ENCODE measurements at places on chromosomes 1 and 21.

DNA sequence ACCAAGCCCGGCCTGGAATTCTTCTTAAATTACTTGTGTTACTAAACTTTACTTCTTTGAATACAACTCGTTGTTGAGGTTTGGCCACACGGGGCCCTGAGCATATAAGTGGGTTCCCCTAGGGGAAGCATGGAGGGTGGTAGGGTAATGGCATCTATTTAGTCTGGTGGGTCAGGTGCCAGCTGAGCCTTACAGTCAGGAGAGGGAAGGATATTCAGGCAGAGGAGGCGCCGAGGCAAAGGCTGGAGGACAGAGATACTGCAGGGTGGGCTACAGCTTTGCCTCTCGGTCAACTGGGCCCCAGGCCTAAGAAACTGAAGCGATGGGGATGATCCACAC is 424 bp upstream of the NECAP2 start:
- DNase-seq = no peak

GRCh38 chr1:153775458-153776327 is 486 bp downstream of the SLC27A3 start:
- peak; percentile 76 for DNase-seq

GRCh38 chr1:34319218-34319617 is 142.5 kb downstream of the C1orf94 start:
- DNase-seq = no peak

DNA sequence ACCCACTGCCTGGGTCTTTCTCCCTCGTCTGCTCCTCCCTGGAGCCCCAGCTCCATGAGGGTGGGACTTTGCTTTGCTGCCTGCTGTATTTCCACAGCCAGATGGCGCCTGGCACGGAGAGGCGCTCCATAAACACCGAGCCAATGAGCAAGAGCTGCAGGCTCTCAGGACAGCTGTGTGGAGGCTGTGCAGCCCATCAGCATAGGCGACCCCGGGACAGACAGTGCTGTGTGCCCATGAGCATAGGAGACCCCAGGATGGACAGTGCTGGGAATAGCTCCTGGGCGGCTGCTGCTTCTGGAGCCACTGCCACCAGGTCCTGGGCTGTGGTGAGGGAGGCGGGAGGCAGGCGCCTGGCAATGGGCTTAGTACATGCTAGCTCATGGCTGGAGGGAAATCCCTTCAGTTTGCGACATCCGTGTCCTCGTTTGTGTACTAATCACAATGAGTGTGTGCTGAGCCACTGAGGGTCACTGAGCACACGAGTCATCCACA is 29.2 kb downstream of the CEP104 start:
- no peak for DNase-seq

- peak; percentile 26 for DNase-seq
Measured at GRCh38 chr1:180926164-180926981, 13.7 kb downstream of the KIAA1614 start.

DNA sequence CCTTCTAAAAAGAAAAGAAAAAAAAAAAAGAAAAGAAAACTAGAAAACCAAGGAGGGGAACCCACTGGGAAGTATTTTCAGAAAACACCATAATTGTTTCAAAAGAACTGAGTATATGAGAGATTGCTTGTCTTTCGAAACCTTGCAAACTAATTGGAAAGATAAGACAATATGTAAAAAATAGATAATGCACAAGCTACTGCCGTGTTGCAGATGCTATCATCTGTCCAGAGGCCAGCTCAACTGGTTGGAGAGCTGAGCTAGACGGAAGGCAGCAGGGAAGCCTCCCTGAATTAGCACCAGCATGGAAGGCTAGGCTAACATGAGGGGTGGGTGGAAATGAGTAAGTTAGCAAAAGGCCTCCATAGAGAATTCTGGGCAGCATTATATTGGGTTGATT is 16.2 kb upstream of the CACHD1 start:
- DNase-seq = no peak

DNA sequence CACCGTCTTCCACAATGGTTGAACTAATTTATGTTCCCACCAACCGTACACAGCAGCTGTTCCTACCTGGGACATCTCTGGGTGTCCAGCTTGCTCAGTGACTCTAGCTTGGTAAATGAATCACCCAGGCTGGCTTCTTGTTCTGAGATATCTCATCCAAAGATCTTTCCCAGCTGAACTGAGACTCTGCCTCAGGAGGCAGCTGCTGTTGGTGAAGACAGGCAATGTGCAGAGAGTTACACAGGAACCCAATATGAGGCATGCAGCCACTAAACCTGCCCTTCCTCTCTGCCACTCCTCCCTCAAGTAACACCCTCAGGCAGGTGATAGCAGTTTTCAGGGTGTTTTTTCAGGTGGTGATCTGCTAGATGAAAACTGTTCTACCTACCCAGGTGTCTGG is 14.0 kb upstream of the FOXO6 start:
- no peak for DNase-seq

DNA sequence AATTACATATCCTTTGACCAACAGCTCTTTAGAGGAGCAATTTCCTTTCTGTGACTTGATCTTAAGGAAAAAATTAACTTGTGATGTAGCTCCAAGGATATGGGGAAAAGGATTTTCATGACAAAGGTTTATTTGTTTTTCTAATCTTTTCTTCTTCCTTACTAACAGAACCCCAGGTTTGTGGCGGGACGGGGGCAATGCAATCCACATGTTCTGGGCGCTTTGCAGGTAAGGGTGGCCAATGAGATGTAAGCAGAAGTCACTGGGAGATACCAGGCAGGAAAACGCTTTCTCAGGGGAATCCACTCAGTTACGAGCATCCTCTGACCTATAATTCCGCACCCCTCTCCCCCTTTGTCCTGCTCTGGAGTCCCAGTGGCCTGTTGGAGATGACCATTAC is 122.0 kb downstream of the MRPS6 start:
- no peak for DNase-seq

GRCh38 chr1:198024336-198024735 is 107.2 kb downstream of the LHX9 start:
- DNase-seq = no peak

DNA sequence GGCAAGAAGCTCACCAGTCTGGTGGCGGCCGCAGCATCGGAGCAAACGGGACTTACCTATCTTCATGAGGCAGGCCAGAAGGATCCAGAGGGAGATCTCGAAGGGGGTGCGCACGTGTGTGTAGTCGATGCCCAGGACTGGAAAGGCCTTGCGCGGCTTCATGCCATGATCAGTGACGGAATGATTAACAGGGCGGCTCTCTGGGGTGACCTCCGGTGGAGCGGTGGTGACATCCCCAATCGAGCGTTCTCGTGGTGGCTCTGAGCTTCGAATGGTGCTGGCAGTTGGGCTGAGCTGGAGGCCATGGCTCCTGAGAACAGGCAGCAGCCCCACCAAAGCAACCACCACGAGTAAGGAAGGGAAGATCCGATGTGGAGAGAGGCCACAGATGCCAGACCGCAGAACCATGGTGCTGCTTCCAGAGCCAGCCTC is 982 bp downstream of the SLC9A1 start:
- no peak for DNase-seq

DNA sequence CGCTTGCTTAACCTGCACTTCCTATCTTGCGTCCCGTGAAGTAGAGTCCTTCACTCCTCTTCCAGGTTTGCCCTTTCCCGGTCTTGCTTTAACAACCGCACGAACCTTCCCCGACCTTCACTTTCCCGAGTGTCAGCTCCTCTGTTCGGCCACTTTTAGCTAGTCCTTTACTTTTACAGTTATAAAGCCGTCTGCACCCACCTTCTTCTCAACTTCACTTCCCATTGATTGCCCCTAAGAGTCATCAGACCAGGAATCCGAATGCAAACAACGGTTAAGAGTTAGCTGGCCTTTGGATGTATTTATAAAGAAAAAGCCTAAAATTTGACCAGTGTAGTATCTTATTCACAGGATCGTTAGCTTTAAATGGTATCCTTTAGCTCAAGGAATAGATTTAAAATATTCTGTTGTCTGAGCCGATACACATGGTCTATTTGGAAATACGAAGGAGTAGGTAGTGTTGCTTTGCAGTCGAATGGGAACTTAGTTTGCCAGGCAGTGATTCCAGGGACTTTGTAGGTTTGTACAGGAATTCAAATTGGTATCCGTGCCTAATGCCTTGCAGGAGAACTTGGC is 1.4 kb downstream of the PPP2R5A start:
- DNase-seq = no peak

GRCh38 chr1:61781151-61781550 is 38.9 kb downstream of the PATJ start:
- no peak for DNase-seq

DNA sequence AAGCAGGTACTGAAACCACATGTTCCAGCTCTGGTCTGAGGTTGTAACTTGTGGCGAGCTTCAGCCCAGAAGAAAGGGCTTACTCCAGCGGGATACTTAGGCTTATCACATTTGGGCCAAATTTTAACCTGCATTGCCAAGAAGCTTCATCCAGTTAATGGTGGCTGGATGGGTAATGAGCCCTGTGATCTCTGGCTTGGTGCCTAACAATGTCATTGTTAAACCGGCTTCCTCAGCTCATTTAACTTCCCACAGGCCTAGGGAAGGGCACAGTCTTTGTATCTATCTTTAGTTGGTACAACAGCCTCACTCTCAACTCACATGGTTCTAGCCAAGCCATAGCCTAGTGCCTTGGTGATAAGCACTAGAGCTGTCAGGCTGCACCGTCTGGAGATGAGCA is 43.6 kb upstream of the CCDC190 start:
- DNase-seq = no peak

GRCh38 chr1:55140137-55140536 is 75.0 kb downstream of the USP24 start:
- DNase-seq = no peak

DNA sequence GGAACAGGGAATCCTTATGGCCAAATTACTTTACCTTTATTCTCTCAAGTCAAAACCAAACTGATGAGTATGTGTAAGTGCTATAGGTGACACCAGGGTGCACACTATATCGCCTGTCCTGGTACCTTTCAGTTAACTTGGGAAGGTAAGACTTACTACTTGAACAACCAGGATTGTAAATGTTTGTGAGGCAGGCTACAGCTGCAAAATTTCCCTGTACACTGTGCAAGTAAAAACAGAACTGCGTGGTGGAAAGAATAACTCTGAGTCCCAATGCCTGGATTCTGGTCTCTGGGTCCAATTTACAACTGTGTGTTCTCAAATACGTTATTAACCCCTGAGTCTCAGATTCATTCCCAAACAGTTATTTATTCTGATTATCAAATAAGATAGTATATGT is 73.5 kb downstream of the TENT5C start:
- no peak for DNase-seq

GRCh38 chr1:213330281-213330680 is 279.2 kb downstream of the RPS6KC1 start:
- DNase-seq = no peak

DNA sequence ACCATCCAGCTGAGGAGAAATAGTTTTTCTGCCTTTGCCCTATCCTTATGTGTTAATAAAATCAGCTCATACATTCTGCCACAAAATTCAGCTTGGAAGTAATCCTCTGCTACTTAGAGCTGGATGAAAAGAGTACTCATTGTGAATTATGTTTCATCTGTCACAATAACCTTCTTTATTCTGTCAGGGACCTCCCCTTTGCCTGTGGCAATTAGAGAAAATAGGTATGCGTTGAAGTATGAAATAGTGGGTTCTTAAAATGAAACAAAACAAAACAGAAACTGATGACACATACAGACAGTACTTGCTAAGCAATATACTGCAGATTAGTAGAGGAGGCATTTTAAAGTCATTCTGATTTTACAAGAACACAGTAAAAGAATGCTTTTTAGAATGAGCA is 578.5 kb downstream of the USP25 start:
- no peak for DNase-seq

DNA sequence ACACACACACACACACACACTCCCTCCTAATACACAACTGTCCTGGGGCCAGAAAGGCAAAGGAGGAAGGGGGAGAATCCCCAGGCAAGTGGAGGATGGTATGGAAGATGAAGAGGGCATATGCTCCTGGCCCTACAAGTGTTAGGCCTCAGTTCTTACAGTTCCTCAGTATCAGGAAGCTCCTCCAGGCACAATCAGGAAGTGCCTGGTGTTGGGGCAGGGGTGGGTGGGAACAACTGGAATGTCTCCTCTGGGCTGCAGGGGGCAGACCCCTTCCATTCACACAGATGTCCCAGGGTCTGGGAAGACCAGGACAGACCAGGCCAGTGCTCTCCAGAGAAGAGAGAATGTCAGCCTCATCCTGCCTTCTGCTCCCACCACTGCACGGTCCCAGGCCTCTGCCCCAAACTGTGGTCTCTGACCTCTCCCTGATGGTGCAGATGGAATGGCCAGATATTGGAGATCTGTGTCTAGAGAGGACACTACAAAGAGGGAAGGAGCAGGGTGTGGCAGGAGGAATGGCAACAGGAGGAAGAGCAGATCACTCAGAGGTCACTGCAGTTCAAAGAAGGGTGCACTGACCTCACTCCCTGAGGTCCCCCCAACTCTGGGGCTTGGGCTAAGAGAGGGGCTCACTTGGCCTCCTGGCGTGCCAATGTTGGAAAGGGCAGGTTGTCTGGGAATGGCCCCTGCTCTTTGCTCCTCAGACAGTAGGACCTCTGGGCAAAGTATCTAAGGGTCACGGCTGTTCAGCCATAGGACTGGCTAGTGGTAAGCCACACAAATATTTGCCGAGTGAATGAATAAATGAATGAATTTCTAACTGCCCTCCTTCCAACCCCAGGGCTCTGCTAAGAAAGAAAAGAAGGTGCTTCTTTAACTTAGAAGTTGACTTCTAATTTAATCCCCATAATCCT is 2.5 kb upstream of the DENND2D start:
- DNase-seq = peak; percentile 20

GRCh38 chr1:78722521-78722920 is 72.9 kb downstream of the IFI44 start:
- DNase-seq = no peak

DNA sequence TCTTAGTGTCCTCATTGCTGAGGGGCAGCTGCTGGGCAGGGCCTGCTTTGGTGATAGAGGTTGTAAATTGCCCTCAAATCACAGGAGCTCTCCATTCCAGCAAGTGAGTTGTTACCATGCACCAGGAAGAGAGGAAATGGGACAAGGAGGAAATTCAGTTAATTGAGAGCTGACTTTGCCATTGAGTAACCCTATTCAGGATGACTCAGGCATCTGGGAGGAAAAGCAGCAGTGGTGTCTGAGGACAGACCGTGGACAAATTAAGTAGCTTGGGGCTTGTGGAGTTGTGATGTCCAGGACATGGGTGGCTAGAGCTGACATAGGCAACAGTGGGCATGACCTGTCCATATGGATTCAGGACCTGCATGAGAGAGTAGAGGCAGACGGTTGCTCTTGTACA is 5.9 kb downstream of the ARHGEF10L start:
- DNase-seq = no peak

- peak; percentile 61 for DNase-seq
Measured at GRCh38 chr1:152479792-152480595, 30.6 kb upstream of the LCE5A start.

DNA sequence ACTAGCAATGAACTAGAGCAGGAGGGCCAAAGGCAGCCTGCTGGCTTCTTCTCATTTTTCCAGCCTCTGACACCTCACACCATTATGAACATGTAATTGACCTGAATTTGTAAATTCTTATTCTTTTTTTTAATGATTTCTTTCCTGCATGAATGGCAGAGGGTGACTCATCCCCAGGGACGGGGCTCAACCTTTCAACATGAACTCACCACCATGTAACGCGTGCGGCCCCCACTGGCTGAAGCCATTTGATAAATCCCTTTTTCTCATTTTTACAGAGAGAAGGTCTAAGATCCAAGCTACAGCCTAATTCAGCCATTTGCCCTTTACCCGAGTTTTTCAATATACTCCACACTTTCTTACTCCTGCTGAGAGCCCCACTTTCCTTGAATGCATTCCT is 9.3 kb upstream of the ETS2 start:
- no peak for DNase-seq
